SK-N-SH (cell line): ENCODE measurements at places on chromosomes 12 and 14.

DNA sequence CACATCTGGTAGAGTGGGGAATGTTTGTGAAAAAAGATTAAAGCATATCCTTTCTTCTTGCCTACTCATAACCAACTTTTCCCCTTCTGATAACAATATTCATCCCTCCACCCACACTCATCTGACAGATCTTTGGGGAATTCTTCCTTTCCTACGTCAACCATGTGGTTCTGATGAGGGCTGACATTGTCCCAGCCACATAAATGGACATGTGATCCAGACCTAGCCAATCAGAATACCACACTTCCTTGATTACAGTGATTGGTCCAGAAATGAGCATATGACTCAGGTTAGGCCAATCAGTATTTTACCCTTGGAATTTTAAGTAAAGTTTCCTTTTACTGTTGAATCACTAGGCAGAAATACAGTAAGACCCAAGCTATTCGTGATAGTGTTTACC, 58.9 kb downstream of the GPR65 start:
- DNase-seq = no peak

GRCh38 chr14:61420326-61420725, 98.9 kb downstream of the PRKCH start:
- DNase-seq = no peak

GRCh38 chr14:74638966-74639365, 26.9 kb upstream of the LTBP2 start:
- no peak for DNase-seq

- no peak for DNase-seq
Measured at GRCh38 chr12:76595056-76595455, 35.5 kb upstream of the OSBPL8 start.

DNA sequence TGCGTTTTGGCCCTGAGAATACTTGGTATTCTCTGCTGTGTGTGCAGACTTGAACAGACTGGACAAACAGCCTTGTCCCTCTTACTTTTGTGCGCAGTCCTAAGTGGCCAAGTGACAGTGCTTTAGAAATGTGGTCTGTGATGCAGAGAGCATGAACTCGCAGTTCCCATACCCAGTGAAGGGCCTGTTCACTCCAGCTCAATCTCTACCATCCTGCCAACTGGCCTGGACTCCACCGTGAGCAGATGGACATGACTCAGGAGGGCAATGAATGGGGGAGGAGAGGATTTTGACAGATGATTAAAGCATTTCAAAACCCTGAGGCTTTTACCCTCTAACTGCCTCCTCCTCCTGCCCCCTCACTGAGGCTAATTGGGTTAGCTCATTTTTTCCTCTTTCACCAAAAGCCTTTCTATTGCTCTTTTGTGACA, 62.5 kb upstream of the PYGL start:
- DNase-seq = peak; percentile 64

GRCh38 chr12:125996443-125996842, 931.2 kb downstream of the AACS start:
- no peak for DNase-seq

- peak; percentile 59 for DNase-seq
Measured at GRCh38 chr14:65019944-65020566, 33.4 kb downstream of the FNTB start.

DNA sequence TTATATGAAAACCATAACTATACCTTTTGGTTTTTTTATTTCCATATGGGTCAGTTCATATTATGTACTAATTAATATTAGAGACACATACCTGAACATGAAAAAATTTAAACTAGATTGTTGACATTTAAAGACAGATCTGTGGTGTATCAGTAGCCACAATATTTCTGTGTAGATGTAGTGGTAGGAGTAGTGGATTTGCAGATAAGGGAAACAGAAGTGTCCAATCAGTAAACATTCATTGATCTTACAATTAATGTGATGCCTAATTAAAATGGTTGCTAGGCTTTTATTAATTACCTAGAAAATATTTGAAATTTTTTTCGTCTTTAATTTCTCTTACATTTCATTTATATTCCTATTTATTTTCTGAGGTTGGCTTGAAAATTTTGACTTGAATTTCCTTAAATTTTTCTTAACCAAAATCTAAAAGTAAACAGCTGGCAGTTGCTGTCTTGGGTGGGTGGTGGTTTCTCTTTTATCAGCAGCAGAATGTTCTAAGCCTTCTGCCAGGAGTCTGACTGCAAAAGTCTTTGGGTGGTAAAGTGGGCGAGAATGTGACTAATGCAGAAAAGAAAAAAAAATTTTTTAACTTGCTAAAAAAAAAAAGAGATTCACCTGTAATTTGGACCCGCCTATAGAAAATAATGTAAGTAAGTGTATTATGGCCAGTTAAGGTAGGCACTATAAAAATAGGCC, 2.4 kb downstream of the FGFR1OP2 start:
- DNase-seq = no peak

DNA sequence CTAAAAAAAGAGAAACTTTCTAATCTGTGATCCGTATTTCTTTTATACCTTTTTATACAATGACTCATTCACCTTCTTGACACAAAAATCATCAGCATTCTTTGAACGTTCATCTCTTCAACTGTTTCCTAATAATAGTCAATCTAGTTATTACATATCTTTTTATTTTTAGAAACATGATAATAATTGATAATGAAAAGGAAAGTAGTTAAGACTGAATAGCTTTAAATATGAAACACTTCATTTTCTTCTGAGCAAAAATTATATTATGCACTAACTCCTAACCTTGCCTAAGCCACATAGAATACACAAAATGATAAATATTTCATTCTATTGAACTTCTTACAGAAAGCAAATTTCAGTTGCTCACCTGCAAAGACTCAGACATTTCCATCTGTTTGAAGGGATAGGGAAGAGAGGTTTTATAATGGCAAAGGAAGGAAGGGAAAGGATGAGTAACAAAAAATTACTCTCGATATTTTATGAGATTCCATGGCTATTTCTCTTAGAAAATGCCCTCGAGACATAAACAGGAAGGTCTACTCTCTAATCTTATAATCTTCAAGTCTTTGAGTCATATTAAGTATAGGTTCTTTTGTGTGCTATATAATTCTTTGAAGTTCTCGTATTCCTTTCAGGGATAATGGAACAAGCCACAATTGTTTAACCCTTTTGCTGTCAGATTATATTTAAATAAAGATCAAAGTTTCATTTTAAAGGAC, 7.5 kb upstream of the KLHL42 start:
- DNase-seq = no peak

DNA sequence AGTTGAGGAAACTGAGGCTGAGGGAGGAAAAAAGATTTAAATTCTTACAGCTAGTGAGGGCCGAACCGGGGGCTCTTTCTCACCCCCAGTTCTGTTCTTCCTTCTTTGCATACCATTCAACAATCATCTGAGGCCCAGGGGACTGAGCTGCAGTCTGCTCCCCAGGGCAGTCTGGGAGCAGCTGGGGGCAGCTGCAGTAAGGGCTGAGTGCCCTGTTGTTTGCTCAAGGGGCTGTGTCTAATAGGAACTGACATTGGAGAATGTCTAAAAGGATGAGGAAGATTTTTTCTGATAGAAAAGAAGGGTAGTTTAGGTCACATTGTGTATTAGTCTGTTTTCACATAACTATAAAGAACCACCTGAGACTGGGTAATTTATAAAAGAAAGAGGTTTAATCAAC, 42.2 kb downstream of the SLC17A8 start:
- DNase-seq = no peak

- DNase-seq = no peak
Measured at GRCh38 chr14:76377735-76378074, 1.8 kb downstream of the ESRRB start.

- no peak for DNase-seq
Measured at GRCh38 chr14:63205044-63205575, 867 bp downstream of the RHOJ start.

DNA sequence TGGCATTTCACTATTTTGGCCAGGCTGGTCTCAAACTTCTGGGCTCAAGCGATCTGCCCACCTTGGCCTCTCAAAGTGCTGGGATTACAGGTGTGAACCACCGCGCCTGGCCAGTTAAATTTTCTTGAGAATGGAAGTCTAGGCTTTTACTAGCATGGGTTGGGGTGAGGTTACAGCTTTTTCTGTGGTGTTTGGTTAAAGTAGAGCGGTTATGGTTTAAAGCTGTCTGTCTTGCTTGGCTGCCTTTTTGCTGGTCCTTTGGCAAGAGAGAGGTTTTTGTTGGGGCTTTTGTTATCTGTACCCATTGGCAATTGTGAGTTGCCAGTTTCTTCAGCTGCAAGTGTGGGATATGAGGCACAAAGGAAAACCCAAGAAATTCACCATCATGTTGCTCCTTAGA, 84.1 kb downstream of the BRMS1L start:
- DNase-seq = no peak

GRCh38 chr14:44154874-44155273, 352.2 kb downstream of the FSCB start:
- no peak for DNase-seq

GRCh38 chr12:40733871-40734270, 41.6 kb downstream of the CNTN1 start:
- peak; percentile 16 for DNase-seq

- DNase-seq = no peak
Measured at GRCh38 chr12:128737292-128737966, 86.3 kb downstream of the SLC15A4 start.

DNA sequence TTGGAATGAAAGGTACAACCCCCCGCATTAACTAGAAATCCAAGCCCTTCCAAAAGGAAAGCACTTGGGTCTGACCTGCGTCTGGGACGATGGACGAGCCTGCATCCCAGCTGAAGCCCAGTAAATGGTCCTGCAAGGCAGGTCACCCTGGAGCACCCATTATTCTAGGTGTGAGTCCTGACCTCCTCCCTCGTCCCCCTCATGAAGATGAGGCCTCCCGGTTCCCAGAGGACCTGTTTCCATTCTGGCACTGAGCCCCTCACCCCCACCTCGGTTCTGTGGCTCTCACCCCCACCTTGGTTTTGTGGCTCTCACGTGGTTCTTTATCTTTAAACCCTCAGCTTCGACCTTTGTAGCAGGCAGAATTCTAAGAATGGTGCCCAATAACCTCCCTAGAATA, 7.3 kb downstream of the IFI27 start:
- no peak for DNase-seq

DNA sequence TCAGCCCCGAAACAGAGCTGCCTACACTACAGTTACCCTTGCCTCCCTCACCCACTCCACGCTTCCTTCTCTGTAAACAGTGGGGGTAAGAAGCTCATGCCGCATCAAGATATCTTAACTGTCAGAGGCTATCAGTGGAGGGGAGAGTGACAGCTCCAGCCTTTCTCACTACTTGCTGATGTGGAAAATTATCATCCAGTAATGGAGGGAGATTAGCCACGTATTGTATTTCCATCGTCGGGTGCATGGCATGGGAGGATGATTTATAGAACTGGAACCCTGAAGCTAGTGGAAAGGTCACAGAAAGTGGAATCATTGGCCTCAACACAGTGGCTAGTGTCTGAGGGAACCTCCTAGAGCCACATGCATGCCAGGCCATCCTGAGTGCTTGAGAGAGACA, 270.9 kb upstream of the FKBP4 start:
- no peak for DNase-seq

DNA sequence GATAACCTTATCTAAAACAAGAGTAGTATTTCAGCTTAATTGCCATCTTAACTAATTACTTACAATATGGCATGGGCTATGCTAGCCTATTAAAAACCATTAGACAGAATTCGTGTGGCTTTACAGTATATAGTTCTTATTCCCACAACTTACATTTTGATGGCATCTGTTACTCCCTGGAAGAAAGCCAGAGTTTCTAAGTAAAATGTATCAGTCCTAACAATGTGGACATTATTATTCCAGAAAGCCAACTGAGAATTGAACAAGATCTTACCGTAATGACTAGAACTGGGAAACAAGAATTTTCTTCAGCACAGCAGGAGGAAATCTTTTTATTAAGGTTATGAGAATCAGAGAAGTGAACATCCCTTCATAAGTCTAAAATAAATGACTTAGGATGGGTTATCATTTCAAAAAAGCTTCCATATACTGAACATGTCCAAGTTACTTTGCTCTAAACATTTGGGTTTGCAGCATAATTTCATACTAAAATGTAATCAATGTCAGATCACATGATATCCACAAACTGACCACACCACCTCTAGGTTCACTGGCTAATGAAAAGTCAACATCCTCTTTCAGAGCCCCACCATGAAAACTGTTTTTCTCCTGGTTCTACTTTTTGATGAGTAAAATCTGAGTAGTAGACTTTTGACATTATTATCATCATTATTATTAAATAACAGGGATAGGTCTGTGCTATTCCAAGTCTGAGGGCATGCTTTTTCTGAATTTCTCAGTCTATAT, 179.7 kb downstream of the SSPN start:
- no peak for DNase-seq

DNA sequence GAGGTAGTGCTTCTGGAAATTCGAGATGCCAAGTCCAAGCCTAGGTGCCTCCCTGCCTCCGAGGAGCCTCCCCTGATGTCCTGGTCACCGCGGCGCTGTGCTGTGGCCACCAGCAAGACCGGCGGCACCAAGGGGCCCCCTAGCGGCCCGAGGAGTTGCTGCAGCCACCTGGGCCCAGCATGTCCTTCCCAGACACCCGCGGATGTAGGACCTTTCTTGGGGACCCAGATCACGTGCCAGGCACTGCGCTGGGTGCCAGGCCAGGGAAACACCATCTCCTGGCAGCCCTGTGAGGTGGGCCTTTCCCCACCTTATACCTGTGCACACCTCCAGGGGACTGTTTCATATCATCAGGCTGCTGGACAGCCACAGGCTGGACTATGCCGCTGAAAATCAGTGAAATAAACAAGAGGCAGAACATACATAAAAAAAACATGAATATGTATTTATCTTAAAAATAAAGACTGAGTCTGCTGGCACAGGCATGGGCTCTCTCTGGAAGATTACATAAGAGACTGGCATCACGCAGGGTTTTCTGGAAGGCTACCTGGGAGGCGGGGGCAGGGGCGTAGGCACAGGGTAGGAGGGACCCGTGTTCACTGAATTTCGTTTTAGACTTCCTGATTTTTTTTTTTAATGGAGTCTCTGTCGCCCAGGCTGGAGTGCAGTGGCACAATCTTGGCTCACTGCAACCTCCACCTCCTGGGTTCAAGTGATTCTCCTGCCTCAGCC, 15.9 kb upstream of the HHIPL1 start:
- DNase-seq = peak; percentile 93

GRCh38 chr12:113329022-113329790, 5.7 kb downstream of the SLC8B1 start:
- DNase-seq = no peak

GRCh38 chr14:52640137-52640536, 55.2 kb downstream of the ERO1A start:
- DNase-seq = no peak

GRCh38 chr14:36057452-36058116, 118.9 kb downstream of the PTCSC3 start:
- DNase-seq = no peak
